CD4-positive, alpha-beta T cell treated with Interferon alpha-2 for 1 hour (primary cell): ENCODE measurements at places on chromosomes 2 and 18.

DNA sequence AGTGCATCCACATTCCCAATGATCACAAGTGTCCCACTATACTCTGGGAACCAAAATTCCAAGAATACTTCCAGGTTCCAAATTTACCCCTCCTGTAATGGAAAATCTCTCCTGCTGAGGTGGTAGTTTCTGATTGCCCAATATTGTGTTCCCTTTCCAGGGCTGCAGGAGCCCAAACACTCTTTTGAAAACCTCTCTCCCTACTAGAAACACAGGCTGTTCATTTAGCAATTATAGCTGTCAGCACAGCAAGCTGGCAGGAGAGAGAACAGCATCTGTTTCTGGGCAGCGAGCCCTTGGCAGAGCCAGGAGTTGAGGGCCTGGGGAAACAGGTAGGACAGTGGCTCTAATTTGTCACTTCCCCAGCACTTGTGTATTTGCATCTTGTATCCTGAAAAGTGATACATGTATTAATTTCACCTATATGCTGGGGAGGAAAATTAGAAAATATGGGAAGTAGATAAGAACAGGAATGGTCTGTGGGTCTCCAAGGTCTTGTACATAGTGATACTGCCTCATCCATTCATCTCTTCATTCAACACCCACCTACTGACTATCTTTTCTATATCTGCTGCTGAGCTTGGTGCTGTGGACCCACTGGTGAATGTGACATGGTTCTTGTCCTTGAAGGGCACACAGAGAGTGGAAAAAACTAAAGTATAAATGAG, 16.9 kb upstream of the PAIP2B start:
- DNase-seq, result no peak

- DNase-seq, result no peak
Measured at GRCh38 chr2:182726473-182726872, 10.4 kb downstream of the DNAJC10 start.

GRCh38 chr2:15172825-15173224, 388.3 kb downstream of the NBAS start:
- no peak for DNase-seq

- DNase-seq, result no peak
Measured at GRCh38 chr2:223952280-223952968, 4.8 kb upstream of the MRPL44 start.

GRCh38 chr18:9700261-9700796, 7.8 kb upstream of the RAB31 start:
- no peak for DNase-seq

DNA sequence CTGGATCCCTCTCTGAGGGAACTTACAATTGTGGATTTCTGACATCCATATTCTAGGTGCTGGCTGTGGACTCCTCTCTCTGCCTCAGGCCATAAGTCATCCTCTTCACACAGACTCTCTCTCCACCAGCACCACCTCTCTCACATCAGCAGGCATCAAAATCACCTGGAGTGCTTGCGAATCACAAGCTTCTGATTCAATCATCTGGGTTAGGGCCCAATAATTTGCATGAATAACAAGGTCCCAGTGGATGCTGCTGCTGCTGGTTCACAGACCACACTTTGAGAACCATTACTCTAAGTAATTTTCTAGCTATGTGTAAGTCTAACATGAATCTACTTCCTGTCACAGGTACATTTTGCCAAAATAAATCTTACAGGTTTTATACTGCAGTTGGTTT, 214.9 kb downstream of the DSEL start:
- peak; percentile 1 for DNase-seq

DNA sequence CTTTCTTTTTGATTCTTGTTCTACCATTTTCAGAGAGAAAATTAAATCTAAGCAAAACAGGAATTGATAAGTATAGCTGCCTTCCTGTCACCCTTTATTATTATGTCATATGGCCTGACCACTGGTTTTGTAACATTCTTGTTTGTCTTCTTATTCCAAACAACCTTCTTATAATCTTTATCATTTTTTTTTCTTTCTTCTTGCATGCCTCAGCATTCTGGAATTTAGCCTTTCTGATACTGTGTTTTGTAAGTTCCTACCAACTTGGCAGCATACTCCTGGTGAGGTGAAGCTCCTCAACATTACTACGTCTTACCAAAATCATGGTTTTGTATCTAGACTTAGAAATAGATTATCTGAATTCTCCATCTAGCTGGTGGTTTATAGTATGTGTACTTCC, 199.2 kb downstream of the CAMKMT start:
- no peak for DNase-seq

DNA sequence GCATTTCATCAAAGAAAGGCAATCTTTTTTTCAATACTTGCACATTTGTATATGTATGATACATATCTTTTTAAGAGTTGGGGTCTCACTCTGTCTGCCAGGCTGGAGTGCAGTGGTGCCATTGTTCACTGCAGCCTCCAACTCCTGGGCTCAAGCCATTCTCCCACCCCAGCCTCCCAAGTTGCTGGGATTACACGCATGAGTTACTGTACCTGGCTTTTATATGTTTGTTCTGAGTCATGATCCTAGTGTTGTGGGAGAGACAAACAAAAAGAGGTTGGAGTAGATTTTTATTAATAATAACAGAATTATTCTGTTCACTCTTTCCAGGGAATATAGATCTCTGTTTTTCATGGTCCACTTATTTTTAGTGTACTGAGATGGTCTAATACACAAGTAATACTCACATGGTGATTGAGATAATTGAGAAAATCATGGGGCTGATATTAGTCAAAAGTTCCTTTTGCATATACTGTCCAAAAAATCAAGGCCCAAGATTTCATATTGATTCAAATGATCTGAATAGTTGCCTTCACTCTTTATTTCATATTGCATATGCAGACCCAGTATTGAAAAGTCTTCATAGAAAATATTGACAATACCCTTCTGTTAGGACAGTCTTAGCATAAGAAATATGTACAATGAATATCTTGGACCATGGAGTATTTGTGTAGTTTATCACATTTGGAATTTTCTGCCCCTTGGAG, 138.3 kb downstream of the FMNL2 start:
- no peak for DNase-seq

GRCh38 chr2:192215096-192215877, 20.6 kb upstream of the TMEFF2 start:
- DNase-seq, result no peak

DNA sequence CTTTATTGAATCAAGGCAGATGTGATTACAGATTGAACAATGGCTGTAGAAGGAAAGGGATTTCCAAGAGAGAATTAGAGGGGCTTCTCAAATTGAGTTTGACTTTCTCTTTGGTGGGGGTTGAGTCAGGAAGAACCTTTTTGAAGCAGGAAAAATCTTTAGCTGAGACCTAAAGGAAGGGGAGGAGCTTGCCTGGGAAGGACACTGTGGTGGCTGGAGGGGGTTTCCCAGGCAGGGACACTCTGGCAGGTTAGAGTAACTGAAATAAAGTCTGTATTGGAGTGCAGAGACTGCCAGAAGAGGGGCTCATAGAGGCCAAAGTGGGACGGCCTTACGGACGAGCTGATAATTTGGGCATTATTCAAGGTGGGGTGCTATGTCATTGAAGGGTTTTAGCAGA, 69.3 kb downstream of the NEDD4L start:
- no peak for DNase-seq

- DNase-seq, result no peak
Measured at GRCh38 chr2:100978582-100979191, 23.4 kb upstream of the RPL31 start.

DNA sequence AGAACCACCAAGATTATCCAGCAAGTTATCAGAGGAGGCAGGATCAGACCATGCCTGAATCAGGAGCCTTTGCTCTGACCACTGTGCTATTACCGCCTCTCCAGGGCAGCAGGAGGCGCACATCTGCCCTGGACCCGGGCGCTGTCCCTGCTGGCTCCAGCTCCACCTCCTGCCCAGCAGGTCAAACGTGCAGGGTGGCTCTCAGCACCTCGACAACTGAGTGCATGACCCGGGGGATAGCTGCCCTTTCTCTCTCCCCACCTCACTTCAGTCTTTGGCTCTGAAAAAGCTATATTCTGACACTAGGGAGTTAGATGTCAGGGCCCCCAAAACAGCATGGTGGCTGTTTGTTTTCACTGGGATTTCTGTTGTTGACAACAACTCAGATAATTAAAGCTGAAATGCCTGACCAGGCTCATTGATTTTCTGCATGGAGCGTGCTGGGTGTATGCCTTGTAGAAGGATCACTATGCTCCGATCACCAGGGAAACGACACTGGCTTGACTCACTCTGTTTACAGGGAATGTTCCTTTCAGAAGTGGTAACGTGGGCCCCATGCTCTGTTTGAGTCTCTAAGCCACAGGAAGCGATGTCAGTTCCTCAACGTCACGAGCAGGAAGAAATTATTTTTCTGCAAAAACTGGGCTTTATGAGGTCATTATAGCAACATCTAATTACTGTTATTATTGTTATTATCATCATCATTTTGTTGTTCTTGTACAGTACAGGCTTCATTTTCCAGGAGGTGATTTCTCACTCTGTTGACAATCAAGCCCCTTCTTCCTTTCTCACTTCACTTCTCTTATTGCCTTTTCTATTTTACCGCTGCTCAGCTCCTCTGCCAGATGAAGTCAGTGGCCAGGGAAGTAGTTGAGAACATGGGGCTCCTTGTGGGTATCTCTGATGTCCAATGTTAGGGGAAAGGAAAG, 125.6 kb downstream of the PLB1 start:
- DNase-seq, result peak; percentile 92

DNA sequence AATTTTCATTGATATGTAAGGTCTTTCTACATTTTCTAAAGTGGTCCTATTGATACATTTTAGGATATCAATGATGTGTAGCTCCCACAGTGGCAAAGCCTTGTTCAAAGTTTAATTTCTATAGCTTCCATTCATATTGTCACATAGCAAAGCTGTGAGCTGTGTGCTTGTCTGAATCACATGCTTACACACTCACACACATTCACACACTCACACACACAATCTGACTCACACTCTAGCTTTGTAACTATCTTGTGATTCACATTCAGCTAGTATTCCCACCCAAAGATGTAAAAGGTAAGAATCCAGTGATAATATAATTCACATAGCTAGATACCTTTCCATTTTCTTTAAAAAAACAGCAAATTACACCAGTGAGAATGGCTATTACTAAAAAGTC, 58.7 kb downstream of the MAPRE2 start:
- no peak for DNase-seq

DNA sequence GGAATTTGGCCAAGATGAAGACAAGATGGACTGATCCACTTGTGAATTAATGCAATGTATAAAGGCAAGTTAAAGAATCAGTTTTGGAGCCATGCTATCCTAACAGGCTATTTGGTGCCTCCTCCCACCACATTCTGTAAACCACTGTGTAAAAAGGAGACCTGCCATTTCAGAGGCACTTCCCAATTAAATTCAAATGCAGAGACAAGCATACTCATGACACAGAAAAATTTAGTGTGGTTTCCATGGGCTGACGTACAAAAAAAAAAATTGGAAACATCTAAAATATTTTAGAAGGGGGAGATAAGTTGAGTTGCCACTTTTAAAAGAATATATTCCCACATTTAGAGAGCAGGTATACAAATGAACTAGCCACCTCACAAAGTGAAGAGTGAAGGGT, 112.1 kb downstream of the TCF4 start:
- no peak for DNase-seq

DNA sequence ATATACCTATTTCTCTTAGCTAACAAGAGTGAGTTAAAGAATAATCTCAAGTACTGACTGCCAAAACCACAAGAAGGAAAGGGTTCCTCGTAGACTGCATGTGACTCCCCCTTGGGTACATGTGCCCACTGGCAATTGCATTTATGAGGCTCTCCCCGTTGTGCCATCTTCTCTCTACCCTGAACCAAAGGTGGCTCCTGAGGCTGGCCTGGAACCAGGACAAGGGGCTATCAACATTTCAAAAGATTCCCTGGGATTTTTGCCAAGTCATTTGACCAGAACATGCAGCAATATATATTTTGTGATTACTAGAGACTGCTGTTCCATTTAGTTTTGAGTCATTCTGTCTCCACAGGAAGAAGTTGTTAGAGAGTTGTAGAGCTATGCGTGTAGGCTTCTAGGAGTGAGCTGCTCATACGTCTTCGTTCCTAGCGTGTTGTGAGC, 45.8 kb downstream of the LAMA3 start:
- no peak for DNase-seq

DNA sequence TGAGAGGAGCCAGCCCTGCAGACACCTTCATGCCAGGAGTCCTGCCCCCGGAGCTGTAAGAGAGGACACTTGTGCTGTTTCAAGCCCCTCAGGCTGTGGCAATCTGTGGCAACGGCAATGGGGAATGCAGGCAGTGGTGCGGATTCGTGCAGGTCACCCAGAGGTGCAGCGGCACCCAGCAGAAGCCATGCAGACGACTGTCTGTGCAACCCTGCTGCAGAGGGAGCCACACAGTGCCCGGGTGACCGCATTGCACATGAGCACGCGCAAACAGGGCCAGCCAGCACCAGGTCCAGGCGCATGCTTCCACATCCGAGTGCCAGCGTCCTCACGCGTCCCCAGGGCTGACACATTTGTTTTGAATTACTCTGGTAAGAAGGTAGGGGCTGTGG, 84.8 kb upstream of the GPC1 start:
- no peak for DNase-seq

GRCh38 chr2:148828941-148829340, 46.1 kb upstream of the KIF5C start:
- DNase-seq, result no peak

DNA sequence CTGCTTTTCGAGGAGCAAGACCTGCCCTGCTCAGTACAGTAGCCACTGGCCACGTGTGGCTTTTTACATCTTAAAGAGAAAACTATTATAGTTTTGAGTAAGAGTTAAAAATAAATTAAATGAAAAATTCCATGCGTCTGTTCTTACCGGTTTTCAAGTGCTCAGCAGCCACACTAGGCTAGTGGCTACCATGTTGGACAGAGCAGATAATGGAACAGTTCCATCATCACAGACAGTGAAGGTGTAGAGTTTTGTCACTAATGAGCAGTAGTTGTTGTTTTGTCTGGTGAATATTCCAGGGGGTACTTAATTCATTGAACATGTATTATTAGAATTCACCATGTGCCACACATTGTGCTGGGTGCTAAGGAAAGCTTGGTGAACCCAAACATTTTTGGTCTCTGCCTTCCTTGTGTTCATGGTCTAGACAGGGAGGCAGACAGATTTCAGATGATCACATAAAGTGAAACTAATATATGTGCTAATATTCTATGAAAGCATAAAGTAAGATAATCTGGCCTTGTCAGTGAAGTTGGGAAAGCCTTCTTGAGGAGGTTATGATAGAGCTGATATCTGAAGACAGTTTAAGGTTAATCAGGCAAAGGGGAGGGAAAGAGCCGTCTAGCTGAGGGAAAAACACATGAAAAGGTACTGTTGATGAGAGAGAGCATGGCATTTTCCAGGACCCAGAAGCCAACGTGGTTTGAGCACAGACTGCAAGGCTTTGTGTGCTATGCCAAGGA, 1.4 kb downstream of the ALMS1 start:
- DNase-seq, result no peak
